ENCODE measurements at places on chromosomes 5 and 9.

DNA sequence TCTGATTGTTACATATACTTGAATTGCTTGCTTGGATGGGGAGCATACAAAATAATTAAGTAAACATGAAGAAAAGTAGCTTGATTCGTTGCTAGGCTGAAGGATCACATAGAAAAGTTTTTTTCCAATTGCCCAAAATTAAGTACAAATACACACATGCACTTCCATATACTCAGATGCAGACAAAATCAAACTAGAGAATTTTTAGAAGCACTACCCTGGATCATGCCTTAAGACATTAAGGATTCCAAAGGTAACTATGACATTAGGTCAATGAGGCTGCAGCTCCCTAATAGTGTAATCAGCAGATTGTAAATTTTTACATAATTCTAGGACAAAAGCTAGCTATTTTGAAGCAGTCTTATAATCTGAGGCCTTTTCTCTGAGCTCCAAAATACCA lies 216.9 kb upstream of the TMEM161B start:
- DNase-seq, result no peak

DNA sequence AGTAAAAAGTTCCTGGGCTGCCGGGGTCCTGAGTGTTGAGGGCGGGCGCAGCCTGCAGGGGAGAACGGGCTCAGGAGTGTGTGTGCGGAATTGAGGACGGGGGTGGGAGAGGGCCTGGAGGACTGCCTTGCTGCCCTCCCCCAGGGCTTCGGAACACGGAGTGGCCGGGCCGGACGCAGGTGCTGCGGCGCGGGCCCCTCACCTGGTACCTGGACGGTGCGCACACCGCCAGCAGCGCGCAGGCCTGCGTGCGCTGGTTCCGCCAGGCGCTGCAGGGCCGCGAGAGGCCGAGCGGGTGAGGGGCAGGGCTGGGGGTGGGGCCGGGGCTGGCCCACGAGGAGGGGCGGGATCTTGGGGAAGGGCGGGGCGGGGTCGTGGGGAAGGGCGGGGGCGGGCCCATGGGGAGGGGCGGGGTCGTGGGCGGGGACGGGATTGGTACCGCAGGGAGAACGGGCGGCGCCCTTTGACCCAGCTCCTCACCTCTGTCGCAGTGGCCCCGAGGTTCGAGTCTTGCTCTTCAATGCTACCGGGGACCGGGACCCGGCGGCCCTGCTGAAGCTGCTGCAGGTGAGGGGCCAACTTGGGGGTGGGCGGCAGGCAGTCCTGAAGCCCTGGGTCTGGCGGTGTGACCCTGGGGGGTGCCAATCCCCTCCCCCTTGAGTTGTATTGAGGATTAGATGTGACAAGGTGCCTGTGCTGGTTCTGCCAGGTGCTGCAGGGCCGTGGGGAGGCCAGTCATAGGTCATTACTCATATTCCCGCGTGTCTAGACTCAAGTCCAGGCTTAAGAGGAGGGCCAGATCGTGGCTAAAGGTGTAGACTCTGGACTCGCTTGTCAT lies 7.1 kb downstream of the FPGS start:
- DNase-seq, result no peak

DNA sequence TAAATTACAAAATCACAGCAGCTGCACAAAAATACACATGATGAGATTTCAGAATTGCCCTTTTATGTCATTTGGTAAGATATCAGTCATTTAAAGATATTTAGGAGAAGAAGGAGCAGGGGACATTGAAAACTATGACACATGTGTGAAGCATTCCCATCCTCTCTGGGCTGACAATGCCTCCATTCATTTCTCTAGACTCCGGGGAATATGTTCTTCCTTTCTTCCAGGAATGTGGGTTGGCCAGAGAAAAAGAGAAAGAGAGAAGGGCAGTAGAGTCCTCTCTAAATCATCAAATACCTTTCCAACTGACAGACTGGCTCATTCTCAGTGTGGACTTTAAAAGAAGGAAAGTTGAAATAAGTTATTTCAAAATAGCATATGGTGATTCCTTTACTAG lies 205.6 kb upstream of the ADAMTSL1 start:
- DNase-seq, result peak; percentile 84

GRCh38 chr9:114591291-114591787 lies 3.8 kb downstream of the ATP6V1G1 start:
- DNase-seq, result no peak

DNA sequence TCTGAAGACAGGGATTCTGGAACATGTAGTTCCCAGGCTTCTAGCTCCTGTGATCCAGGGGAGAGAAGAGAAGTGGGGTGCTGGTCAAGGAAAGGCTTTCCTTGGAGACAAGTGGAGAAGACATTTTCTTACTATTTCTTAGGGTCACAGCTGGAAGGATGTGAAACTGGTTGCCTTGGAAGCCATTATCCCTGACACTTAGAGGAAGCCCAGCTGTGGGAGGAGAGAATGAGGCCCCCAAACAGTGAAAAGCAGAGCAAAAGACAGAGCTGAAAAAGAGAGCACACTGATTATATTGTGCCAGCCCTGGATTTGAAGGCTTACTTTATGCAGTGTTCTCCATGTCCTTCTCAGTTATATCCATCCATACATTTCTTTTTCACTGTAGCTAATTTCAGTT lies 17.5 kb upstream of the SHB start:
- DNase-seq, result no peak

DNA sequence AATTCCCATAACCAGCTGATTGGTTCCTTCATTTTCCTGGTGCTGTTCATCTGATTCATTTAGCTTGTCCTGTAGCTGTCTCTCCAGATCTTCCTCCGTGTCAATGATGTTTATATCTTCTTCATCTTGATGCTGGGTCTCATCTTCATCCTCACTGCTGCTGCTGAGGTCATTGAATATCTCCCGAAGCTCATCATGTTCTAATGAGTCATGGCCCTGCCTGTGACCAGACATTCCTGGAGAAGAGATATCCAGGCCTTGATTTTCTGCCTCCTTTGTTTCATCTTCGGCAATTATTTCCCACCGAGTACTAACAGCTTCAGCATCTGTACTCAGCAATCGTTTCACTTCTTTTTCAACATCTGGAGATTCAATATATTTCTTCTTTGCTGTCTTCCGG lies 1.4 kb downstream of the TAF7 start:
- no peak for DNase-seq

DNA sequence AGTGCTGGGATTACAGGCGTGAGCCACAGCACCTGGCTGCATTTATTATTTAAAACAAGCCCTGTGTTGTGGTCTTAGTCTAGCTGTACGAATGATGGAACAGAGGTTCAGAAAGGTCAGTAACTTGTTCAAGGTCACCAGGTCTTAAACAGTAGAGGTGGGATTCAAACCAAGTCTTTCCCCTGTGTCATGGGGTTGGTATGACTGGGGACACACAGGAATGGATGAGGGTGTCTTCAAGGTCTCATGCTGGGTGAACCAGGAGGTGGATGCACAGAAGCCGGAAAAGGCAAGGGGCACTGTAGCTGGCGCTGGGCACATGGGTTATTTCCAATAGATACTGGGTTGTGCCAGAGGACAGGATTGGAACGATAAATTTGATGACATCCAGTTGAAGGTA lies 32.2 kb upstream of the TJP2 start:
- DNase-seq, result no peak

DNA sequence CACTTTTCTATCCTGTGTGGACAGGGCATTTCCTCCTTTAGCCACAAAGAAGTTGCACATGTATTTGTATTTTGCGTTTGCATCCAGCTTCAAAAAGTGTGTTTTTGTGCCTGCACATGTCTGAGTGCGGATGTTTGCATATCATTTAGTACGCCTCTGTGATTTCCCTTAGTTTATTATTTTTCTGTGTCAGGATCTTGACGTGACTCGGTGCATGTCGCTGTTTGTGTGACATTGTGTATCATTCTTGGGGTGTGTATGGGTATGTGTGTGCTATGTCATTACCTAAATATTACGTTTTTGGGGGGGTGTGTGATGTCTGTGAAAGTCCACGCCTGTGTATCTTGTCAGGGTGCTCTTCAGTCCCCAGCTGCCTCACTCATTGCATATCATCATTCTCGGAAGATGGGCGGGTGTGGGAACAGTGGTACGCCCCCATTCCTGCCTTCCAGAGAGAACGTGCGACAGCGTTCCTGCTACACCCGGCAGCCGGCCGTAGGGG lies 416 bp upstream of the PAIP2 start:
- DNase-seq, result no peak

GRCh38 chr9:70283848-70284247 lies 25.1 kb downstream of the SMC5 start:
- DNase-seq, result no peak

DNA sequence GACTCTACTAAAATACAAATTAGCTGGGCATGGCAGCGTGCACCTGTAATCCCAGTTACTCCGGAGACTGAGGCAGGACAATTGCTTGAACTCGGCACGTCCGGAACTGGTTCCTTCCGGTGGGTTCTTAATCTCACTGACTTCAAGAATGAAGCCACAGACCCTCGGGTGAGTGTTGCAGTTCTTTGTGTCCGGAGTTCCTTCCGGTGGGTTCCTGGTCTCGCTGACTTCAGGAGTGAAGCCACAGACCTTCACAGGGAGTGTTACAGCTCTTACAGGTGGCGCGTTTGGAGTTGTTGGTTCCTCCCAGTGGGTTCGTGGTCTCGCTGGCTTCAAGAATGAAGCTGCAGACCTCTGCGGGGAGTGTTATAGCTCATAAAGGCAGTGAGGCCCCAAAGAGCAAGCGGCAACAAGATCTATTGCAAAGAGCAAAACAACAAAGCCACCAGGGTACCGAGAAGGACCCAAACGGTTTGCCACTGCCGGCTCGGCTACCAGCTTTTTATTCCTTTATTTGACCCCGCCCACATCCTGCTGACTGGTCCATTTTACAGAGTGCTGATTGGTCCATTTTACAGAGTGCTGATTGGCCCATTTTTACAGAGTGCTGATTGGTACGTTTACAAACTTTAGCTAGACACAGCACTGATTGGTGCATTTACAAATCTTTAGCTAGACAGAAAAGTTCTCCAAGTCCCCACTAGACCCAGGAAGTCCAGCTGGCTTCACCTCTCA lies 28.6 kb upstream of the SLC6A19 start:
- no peak for DNase-seq

DNA sequence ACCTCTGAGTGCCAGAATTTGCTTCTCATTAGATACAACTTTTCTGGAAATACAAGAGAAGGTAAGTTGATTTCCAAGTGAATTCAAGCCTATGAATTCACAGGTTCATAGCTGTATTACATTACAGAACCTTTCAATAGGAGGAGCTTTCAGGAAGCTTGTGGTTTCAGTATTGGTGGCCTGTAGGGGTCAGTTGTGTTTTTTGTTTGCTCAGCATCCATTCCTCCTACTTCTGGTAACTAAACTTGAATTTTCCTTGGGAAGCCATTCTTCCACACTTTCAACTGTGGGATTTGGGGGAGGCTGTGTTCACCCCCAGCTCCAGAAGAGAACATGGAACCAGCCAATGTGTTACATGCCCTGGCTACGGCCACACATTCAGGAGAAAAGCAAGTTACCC lies 5.6 kb upstream of the CYSTM1 start:
- DNase-seq, result no peak

DNA sequence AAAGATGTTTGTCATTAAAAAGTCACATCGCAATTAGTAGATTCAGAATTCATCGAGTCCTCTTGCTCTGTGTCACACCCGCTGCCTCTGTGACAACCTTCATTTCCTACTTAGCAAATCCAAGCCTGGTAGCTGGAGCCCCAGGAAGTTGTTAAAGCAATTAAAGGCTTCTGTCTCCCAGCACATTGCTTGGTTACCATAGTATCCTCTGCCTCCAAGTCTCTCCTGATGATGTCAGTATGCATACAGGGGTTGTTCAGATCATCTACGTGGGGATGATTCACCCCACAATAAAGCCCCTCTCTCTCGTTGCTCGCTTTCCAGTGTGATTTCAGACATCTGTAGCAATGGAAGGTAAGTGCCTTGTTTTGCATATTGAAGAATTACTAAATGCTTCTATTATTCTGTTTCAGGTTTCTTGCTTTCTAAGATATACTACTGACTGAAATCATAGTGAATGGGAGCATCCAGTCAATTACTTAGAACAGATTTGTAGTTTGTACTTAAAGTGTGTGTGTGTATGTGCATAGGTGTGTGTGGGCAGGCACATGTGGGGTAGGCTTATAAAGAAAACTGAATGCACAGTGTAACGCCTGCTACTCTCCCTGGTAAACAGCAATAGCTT lies 52.9 kb downstream of the PAM start:
- peak; percentile 67 for DNase-seq

DNA sequence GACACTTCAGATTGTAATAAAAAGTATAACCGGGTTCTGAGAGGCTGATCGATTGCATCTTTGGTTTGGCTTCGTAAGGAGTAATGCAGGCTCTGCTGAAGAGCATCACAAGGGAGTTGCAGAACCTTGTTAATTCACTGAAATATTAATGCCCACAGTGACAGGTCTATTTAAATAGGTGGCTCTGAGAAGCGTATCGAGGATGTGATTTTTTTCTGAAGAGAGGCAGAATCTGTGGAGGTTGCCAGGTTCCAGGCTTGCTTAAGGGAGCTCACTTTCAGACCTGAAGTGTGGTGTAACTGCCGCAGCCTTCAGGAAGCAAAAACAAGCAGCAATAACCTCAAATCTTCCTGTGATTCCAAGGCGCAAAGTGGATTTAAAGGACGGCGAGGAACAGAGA lies 80.3 kb downstream of the ANKRD33B start:
- no peak for DNase-seq

- DNase-seq, result no peak
These were observed 874.7 kb downstream of the EFNA5 start for GRCh38 chr5:106796081-106796480.

DNA sequence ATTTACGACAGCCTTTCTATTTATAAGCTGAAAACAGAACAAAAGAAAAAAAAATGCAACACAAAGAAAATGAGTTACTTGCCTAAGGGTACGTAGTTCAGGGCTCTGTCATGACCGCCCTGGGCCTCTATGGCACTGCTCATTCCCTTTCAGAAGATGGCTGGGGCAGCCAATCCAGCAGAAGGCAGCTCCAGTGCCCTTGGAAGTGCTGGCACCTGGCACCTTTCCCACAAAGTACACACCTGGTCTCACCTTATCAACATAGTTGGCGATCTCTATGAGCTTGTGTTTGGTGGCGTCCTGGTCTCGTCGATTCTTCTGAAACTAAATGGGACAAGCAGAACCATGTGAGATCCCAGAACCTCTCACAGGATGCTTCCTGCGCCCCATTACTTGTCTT lies 53.2 kb downstream of the NIPAL4 start:
- DNase-seq, result no peak

DNA sequence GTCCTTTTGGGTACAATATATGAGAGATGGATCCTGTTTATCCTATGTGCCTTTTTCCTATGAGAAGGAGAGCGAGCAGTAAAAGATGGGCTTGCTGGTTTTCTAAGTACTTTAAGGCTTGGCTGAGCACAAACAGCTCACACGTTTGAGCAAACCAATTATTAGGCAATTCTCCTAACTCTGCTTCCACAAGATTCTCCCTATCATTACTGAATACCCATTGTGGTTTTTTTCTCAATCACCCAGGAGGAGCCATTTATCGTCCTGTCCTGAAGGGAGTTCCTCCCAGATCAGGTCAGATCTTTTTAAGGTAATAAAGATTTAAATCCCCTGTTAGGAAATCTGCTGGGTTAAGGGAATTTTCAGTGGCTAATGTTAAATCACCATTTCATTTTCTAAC lies 19.4 kb upstream of the C1QTNF3 start:
- no peak for DNase-seq

DNA sequence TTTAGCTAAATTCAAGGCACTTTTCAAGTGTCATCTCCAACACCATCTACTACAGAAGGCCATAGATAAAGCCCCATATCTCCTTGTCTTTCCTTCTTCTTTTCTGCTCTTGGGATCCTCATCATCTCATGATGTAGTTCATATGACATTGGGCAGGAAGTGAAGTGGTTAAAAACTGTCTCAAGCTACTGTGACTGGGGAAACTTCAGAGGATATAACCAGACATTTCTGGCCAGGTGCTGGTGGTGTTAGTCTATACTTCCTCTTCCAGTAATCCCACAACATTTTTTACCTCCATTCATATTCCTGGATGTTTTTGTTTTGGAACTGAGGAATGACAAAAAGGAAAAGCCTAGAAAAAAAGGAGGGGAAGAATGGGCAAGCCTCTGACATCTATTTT lies 188.7 kb downstream of the LURAP1L start:
- no peak for DNase-seq
